ENCODE measurements at places on chromosomes 6 and 20. TPM values are rescaled to one million over a fixed set of nuclear protein-coding genes. Genes with fewer than 3 reads are reported as not detected.

NOX3 gene
- not detected for total RNA-seq

NELFE gene
- total RNA-seq: 54.9 TPM

LBP gene
- 3.9 TPM for total RNA-seq

YWHAB gene
- 57.5 TPM for total RNA-seq

DNPH1 gene
- total RNA-seq: 20.9 TPM

BHLHE23 gene
- total RNA-seq: 2.6 TPM

OVOL2 gene
- not detected for total RNA-seq

- no peak for DNase-seq
Observed at GRCh38 chr6:152386131-152386530, 251.0 kb downstream of the SYNE1 start.

DNA sequence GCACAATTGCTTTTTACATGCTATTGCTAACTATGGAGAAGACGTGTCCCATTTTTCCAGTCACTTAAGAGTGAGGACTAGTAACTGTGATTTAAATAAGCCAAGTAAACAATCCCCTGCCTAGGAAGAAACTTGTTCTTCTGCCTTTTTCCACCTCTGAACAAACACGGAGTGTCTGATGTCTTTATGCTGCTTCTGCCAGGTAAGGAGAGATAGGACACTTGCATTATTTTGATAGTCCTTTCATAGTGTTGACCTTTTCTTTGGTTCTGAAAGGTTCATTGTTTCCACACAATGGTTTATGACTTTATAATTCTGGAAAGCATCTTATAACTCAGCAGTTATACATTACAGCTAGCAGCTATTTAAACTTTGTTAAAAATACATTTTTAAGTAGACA lies 8.4 kb downstream of the LRP11 start:
- no peak for DNase-seq

GRCh38 chr6:78771586-78771985 lies 95.8 kb upstream of the IRAK1BP1 start:
- no peak for DNase-seq

GRCh38 chr20:52890130-52890529 lies 82.0 kb upstream of the TSHZ2 start:
- DNase-seq: no peak

DNA sequence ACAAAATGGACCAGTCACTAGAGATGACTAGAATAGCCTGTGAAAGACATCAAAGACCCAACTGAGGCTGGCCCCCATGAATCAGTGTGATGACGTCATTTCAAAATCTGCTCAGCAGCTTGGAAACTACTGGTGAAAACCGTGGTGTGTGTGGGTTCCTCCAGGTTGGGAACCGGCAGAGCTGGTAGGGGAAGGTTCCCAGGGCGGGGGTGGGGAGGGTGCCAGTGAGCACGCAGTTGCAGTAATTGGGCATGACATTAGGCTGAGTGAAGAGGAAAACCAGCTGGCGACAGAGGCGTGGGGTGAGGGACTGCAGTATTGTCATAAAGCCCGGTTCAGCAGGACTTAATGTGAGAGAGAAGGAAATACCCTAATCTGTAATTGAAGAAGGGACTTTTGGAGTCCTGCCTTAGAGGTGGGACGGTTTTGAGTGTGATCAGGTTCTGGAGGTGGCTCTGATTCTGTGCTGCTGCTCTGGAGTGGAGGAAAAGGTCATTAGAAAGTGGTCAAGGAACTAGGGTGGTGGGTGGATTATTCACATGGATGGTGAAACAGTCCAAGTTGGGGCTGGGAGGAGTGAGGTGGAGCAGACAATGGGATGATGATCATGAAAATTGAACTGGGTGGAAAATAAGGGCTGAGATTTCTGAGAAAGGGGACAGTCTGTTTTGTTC lies 52.0 kb upstream of the MTHFD1L start:
- DNase-seq: peak; percentile 42

DNA sequence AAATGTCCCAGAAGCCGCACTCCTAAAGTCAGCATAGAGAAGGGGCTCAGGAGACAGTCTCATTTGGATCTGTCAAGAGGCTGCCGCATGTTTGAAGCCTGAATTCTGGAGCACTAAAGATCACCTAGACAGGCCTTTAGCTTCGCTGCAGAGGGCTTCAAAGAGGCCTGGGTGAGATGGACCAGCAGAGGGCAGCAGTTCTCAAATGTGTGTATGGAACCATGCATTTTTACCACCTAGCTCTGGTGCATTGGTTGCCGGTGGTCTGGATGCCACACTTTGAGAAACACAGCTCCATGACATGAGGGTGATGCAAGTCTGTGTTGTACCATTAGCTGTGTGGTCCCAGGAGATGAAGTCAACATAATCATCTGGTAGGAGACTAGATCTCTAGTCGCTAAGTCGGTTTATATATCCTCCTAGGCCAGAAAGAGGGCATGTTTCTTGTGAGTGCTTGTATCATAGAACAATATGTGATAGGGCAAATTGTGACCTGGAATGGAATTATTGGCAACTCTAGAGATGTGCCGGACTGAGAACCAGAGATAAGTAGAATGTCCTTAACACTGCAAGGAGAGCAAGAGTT lies 64.8 kb downstream of the KIAA0319 start:
- DNase-seq: peak; percentile 62

DNA sequence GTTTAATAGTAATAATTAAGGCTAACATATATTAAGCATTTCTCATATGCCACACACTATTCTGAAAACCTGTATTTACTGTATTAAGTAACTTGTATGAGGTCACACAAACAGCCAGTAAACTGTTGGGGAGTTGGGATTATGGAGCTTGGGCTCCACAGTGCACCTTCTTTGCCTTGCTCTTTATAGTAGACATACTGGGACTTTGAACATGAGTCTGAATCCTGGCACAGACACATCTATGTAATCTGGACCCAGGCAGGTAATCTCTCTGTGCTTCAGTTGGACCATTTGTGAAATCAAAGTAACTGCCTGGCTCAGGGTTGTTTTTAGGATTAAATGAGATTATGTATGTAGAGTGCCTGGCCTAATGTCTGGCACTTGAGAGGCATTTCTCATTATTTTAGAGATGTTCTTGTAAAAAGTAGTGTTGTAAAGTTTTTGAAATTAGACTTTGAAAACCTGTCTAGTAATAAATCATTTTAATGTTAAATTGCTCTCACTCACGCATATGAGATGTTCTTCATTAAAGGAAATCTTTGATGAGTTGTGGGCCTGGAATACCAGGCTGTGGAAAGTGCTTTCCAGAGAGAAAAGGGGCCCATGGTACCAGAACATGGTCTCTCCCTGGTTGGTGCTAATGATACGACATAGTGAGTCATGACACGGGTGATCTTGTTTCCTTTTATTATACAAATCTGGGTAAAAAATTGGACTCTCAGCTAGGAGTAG lies 34.3 kb downstream of the LRRC1 start:
- no peak for DNase-seq

- DNase-seq: no peak
Observed at GRCh38 chr6:158049055-158050028, 67.7 kb downstream of the SYNJ2 start.

DNA sequence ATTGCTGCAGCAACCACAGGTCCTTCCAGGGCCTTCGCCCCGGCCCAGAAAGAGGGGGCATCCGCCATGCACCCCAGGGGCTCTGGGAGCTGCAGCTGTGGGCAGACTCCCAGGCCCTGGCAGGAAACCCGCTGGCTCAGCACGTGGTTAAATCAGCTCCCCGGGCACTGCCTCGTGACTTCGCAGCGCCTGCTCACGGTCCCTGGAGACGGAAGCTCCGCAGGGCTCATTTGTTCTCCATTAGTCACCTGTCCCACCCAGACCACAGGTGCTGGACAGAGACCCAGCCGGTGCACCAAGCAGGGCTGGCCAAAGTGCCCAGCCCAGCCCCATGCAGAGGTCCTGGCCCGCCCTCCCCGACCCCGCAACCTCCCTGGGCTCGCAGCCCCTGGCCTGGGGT lies 14.7 kb downstream of the KCNQ2 start:
- no peak for DNase-seq

- no peak for DNase-seq
Observed at GRCh38 chr20:43751167-43752050, 24.6 kb upstream of the GTSF1L start.

GRCh38 chr6:97399208-97399607 lies 116.2 kb upstream of the MMS22L start:
- no peak for DNase-seq

- DNase-seq: no peak
Observed at GRCh38 chr6:118890997-118891790, 2.8 kb upstream of the ASF1A start.

DNA sequence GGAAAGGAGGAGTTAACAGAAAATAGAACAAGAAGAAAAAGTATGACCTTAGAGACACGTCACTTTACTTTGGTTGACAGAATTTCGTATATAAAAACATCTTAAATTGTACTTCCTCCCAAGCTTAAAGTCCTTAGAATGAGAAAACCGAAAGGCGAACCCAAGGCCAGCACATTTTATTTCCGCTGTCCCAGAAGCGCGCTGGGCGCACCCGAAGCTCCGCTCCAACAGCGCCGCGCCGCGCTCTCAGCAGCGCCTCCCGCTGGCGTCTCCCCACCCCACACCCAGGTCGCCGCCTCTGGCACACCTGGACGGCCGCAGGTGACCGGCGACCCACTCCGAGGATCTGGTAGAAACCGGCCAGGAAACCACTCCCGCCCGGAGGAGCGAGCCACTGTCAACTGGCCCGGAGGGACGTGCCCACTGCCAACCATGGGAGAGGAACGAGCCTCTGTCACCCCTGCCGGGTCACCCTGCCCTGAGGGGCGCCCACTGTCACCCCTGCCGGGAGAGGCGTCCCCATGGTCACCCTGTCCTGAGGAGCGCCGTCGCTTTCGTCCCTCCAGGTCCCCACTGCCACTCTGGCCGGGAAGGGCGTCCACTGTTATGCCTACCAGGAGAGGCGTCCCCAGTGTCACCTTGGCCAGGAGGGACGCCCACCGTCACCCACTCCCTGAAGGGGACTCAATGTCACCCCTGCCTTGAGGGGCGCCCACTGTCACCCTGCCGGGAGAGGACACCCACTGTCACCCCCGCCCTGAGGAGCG lies 824 bp downstream of the MPC1 start:
- peak; percentile 38 for DNase-seq

DNA sequence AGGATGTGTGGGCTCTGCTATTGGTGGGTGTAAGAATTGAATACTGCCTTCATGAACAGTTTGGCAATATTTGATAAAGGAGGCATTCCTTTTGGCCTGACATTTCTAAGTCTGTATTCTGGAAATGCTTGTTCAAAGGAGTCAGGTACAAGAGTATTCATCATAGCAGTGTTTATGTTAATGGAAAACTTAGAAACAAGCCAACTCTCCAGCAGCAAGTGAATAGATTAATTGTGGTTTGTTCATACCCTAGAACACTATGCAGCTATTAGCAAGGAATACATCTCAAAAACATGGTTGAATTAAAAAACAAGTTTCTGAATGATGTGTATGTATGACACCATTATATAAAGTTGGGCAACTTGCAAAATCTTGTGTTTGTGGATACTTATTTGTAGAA lies 195.8 kb downstream of the ZFAND3 start:
- no peak for DNase-seq

GRCh38 chr6:79334674-79335073 lies 100.2 kb upstream of the HMGN3 start:
- peak; percentile 21 for DNase-seq
